DMS153 (cell line): ENCODE measurements at places on chromosomes 3 and 15.

- DNase-seq: no peak
Measured at GRCh38 chr3:26631390-26631738, 8.8 kb downstream of the LRRC3B start.

DNA sequence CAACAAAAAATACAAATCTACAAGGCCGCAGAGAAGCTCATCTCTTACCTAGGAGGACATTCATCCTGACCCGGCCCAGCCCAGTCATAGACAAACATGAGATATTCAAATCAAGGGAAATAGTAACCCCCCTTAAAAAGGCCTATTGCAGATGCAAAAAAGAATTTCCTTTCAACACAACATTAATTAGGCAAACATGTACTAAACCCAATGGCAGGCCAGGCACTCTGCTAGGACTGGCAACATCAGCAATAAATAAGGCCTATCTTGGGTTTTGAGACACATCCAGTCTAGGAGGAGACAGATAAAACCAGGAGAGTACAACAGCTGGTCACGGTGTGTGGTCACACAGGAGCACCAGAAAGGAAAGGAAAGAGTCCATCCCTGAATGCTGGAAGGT, 61.4 kb downstream of the ADCY5 start:
- no peak for DNase-seq

- DNase-seq: no peak
Measured at GRCh38 chr3:55904716-55905115, 417.6 kb upstream of the WNT5A start.

DNA sequence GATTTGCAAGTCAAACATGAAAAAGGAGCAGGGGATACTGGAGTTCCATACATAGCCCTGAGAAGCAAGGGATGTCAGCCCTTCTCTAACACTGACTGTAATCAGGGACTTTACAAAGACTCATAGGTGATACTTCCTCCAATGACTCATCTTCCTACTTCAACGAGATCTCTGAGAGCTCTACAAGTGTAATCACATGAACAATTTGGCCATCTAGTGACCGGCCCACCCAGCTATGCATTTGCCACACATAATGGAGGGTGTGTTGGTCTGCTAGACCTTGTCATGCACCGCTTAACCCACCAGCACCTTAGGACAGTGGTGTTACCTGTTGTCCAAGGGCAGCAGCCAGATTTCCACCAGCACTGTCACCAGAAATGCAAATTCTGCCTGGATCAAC, 75.3 kb downstream of the NCEH1 start:
- DNase-seq: peak; percentile 9

- no peak for DNase-seq
Measured at GRCh38 chr3:129694228-129694627, 87.8 kb upstream of the PLXND1 start.

GRCh38 chr15:44315126-44315525, 26.6 kb downstream of the GOLM2 start:
- DNase-seq: no peak

- no peak for DNase-seq
Measured at GRCh38 chr3:43644443-43644842, 22.6 kb upstream of the ANO10 start.

- DNase-seq: no peak
Measured at GRCh38 chr3:14403619-14404155, 1.3 kb downstream of the SLC6A6 start.

GRCh38 chr15:29043736-29044502, 158.1 kb downstream of the APBA2 start:
- DNase-seq: no peak

DNA sequence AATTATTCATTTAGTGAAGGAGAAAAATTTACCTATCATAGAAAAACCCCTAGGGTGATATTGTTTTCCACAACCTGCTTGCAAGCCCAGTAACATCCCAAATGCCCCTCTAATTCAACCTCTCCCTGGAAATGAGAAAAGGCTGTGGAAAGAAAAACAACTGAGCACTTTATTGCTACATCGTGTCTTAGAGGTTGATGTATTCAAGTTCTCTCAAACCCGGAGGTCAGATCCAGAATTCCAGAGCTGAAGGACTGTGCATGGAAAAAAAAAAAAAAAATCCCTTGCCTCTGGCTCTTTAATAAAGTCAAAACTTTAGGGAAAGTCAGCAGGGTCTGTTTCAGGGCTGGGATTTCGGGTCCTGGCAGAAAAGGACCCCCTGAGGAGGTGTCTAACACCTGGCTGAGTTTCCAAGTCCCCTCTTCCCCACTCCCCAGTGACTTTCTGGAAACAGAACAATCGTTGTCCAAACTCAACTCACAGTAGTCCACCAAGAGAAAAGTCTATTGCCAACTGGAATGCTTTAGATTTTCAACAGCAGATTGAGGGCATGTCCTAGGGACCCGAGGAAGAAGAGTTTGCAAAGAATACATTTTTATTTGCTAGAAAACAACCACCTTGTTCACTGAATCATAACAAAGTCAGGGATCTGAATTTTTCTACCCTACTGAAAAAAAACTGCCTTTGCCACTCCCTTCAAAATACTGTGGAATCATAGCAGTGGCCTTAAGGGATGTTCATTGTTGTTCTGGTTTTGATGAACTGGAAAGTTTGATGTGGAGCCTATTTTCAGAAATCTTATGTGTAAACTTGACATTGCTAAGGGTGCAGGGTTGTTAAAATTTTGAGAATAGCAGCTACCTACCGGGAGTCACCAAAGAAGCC, 207.5 kb upstream of the ADAMTS9 start:
- no peak for DNase-seq

DNA sequence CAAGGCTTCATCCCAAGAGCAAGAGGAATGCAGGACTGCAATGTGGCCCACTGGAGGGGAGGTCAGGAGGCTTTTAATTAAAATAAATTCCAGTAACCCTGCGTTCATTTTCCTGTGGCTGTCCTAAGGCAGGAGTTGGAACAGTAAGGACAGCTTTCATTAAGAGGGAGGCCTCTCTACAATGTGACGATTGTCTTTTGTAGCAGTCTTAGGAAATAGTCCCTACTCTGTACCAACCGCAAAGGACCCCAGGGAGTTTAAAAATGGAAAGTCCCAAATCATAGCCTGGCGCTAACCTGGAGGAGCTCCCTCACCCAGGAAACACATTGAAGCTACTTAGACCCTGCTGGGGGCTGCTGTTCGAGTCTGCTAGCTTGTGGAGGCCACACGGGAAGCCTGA, 62.8 kb downstream of the SYNM start:
- no peak for DNase-seq

DNA sequence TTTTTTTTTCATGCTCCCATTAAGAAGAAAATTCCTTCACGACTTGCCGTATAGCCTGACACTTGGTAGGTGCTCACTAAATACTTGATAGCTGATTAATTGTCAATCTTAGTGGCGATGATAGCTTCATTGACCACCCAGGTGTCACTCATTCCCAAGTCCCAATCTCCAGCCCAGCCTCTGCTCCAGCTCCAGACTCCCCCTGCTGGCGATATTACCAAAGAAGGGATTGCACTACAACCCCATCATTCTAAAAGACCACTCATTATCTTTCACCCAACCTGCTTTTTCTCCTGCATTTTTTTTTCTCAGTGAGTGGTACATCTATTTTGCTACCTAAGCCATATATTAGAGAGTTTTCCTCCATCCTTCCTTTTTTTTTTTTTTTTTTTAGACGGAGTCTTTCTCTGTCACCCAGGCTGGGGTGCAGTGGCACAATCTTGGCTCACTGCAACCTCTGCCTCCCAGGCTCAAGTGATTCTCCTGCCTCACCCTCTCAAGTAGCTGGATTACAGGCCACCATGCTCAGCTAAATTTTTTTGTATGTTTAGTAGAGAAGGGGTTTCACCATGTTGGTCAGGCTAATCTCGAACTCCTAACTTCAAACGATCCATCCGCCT, 19.5 kb upstream of the COMMD2 start:
- no peak for DNase-seq

DNA sequence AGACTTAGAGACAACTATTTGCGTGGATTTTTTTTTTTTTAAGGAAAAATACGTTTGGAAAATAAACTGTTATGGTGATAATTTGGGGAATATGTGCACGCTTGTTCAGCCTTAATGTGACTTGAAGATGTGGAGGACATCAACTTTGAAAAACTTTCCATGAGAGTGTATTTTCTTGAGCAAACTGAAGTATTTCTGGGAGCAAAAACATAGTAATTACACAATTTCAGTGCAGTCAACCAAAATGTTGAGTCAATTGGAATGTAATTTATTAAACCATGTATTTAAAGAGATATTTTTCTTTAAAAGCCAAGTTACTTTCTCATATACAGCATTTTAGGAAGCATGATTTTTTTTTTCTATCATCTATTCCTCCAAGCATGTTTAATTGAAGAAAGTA, 80.3 kb upstream of the FLNB start:
- DNase-seq: no peak

GRCh38 chr3:134552784-134553183, 66.9 kb downstream of the CEP63 start:
- no peak for DNase-seq

- no peak for DNase-seq
Measured at GRCh38 chr3:119636891-119637611, 23.3 kb downstream of the POPDC2 start.

- no peak for DNase-seq
Measured at GRCh38 chr3:77693147-77693546, 653.2 kb downstream of the ROBO2 start.

- DNase-seq: no peak
Measured at GRCh38 chr3:45225465-45226205, 452 bp downstream of the TMEM158 start.

DNA sequence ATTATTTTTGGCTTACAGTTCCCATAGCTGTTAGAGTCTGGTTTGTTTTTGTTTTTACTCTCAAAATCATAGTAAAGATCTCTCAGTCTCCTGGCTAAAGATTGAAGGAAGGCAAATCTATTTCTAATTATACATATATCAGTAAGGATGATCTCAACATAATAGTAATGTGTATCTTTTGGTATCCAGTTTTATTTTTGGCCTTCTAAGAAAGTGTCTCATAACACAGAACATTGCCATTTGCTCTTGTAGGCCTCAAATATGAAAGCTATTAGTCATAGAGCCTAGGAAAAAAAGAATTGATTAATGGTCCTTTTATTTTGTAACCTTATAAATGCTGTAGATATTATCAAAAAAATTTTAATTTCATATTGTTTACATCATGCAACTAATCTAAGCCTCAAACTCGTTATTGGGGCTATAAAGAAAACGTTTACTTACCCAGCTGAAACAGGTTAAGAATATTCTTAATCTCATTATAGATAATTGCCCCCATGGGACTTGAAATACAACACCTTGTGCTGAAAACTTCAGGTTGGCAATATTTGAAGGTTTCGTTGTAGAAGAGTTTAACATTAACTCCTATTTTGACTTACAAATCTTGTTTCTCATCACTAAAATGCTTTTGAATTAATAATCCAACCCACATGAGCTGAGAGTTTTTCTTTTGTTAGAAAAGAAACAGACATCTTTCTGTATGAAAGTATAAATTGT, 16.7 kb downstream of the FBXO45 start:
- no peak for DNase-seq

- DNase-seq: no peak
Measured at GRCh38 chr3:44914936-44915335, 40.5 kb downstream of the TGM4 start.

DNA sequence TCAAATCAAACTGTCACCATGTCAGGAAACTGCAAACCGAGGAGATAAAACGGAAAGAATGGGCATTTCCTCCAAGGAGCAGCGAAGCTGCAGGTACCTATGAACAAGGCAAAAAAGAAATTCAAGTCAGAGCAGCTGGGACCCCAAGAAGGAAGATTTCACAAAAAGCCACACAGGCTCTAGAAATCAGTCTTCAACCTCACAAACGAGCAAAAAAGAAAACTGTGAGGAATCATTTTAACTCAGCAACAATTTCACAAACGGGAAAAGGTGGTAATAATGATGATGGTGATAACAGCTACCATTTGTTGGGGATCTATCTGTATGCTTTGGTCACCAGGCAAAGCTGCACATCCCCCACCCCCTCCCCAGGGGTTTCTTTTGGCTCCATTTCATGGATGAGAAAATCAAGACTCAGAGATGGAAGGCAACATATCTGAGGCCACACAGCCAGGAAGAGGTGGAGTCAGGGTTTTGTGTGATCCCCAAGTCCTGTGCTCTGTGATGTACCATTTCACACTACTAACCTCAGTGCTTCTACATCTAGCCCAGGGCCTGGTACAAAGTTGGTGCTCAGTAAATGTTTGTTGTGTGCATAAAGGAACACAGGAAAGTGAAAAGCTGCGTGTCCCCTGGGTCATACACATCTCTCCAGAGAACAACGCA, 109.9 kb downstream of the IQSEC1 start:
- DNase-seq: no peak

GRCh38 chr3:55570271-55570711, 83.2 kb upstream of the WNT5A start:
- DNase-seq: no peak

DNA sequence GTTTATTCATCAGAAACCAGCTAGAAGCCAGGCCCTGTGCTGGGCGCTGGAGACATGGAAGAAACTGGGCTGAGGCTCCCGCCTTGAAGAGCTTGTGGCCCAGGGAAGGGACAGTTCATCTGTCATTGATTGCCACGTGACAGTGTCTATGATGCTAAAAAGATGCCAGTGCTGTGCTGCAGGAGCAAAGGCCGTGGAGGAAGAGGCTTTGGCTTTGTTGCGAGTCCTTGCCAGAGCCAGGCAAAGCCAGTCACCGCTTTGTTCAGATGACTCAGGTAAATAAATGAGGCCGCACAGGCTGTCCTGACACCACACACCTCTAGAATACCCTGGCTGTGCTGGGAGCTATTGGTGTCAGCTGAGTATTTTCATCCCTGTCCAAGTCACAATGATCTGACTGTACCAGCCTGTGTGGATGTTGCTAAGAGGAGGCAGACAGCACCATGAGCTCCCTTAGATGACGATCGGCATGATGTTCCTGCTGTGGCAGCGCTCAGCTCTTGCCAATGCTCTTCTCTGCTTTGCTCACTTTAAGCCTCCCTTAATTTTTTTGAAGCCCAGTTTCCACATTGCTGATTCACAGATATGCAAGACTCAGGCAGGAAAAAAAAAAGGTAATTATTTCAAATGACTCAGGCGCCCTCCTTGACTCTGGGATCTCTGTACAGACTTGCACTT, 77.5 kb downstream of the CCNL1 start:
- DNase-seq: no peak
